ENCODE measurements at places on chromosomes 12 and 14. TPM values are rescaled to one million over a fixed set of nuclear protein-coding genes. Genes with fewer than 3 reads are reported as not detected.
A peak's percentile ranks its signal among the peaks of the same experiment; 100 is the strongest.

- no peak for DNase-seq
Measured at GRCh38 chr12:98121963-98122362, 393.4 kb upstream of the TMPO start.

GRCh38 chr14:21557084-21557901 lies 22.6 kb downstream of the OR10G3 start:
- DNase-seq: peak; percentile 94

- no peak for DNase-seq
Measured at GRCh38 chr12:53147653-53148052, 32.9 kb upstream of the ZNF740 start.

DNA sequence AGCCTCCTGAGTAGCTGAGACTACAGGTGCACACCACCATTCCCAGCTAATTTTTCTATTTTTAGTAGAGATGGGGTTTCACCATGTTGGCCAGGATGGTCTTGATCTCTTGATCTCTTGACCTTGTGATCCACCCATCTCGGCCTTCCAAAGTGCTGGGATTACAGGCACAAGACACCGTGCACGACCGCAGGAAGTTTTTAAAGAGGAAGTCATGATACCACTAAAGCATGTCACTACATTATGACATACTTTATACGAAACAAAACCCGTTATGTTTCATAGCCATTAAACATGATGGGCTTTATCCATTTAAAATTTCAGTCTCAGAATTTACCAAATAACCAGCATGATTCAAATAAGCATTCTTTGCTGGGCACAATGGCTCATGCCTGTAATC lies 83.8 kb upstream of the DUSP6 start:
- no peak for DNase-seq

DNA sequence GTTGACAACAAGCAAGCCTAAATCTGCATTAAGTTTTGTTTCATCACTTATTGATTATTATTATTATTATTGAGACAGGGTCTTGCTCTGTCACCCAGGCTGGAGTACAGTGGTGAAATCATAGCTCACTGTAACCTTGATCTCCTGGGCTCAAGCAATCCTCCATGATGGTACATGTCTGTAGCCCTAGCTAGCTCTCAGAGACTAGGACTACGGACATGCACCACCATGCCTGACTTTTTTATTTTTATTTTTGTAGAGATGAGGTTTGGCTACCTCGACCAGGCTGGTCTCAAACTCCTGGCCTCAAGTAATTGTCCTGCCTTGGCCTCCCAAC lies 35.7 kb upstream of the STK38L start:
- DNase-seq: no peak

GRCh38 chr12:123267991-123268843 lies 3.4 kb downstream of the CDK2AP1 start:
- DNase-seq: peak; percentile 20

DNA sequence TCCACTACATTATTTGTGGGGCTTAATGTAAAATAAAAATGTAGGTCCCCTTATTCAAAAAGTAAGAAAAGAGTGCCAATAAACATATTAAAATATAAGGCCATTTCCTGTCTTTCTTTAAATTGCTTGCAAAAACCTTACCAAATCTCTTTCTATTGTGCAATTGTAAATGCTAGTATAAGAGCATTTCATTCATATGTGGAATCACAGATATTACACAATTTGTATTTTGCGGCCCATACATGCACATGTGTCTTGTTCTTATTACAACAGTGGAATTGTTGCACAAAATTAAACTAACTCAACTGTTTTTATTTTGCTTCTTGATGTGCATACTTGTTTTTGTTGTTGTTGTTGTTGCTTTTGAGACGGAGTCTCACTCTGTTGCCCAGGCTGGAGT lies 20.1 kb upstream of the CRADD start:
- DNase-seq: no peak

DNA sequence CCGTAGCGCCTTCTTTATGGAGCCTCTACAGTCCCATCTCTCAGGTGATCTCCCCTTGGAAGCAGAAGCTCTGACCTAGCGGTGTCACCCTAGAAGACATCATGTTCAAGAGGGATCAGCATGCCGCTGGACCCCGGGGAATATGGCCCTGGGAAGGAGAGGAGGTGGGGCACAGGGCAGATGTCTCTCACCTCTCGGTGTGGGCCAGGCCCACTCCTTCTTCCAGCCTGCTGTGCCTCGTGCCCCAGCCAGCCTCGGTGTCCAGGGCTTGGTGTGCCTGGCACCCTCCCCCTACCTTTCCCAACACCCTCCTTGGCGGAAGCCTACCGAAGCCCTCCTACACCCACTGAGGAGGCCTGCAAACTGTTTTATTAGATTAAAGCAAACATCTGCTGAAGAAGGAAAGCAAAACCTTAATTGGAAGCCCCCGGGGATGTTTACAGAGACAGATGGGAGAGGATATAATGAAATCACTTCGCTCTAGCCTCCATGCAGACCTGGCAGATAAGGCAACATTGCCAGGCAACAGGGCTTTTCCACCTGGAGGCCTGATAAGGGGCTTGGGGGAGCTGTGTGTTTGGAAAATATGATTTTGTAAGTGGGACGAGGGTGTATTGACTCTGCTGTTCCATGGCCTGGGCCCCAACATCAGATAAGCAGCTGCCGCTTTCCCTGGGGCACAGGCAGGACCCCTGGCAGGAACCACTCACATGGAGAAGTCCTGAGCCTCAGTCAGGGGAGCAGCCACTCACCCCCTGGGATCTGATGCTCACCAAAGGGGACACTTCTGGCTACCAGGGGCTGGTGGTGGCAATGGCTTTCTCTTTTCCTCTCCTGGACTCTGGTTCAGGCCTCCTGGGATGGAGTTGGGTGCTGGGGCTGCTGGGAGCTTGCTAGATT lies 5.7 kb upstream of the CHGA start:
- no peak for DNase-seq

GRCh38 chr14:76348898-76349297 lies 27.0 kb upstream of the ESRRB start:
- DNase-seq: no peak

GRCh38 chr12:104583301-104583700 lies 126.6 kb downstream of the CHST11 start:
- DNase-seq: no peak

DNA sequence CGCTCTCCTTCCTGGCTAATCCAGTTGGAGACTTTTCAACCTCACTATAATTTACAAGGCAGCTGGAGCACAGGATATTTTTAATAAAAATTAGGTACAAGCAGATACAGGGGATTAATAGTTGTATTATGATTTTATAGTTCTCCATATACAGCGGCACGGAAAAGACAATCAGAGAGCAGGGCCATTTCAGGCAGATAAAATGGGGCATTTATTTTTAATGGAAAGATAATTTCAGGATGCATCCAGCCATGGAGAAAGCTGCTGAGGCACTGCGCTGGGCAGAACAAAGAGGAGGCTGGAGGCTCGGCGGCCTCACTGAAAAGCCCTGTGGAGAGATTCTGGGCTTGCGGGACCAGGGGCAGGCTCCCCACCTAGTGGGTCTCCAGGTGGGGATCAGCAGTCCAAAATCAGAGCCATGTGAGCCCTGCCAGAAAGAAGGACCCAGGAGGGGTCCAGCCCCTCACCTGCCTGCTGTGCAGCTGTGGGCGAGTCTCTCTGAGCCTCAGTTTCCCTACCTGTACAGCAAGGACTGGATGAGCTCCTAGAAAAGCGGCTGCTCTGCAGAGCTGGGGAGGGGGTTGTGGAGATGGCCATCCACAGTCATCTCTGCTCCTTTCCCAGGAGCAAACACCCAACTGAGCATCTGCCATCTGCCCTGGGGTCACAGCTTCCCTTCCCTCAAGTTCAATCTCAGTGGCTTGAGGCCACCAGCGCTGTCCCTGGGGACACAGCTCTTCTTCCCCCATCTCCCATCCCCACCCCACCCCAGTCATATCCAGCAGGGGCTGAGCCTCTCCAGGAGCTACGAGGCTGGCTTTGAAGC lies 23.9 kb upstream of the C14orf180 start:
- no peak for DNase-seq

DNA sequence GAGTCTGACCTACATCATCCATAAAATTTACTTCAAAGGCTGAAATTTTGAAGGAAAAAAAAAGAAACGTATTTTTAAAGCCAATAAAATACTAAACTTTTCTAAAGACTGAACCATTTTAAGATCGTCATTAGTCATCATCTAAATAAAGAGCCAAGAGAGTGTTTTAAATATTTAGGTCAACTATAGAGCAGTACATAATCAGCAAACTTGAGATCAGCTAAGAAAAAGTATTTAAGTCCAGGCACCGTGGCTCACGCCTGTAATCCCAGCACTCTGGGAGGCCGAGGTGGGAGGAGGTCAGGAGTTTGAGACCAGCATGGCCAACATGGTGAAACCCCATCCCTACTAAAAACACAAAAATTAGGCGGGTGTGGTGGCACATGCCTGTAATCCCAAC lies 35.5 kb downstream of the HECTD1 start:
- no peak for DNase-seq

DNA sequence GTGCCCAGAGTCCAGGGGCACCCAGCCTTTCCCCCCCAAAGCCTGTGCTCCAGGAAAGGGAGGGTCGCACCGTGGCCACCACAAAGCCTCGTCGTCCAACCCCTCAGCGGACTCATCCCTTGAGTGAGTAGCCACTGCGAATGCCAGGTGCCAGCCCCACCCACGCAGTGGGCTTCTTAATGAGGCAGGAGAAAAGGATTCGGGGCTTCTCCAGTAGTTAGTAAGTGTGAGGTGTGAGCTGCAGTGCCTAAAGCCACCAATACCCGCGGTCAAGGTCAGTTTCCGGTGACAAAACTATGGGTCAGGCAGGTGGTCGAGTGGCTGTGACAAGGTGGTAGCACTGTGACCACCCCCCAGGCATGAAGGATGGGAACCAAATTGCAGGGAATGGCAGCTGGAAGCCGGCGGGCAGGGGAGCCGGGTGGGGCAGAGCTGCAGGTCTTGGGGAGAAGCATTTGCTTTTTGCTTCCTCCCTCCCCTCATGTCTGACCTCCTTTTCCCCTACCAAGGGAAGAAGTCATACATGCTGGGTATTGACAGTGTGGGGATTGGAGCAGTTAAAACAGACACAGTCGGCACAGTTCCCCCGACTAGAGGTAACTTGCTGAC lies 8.0 kb downstream of the RAN start:
- DNase-seq: no peak

- DNase-seq: no peak
Measured at GRCh38 chr12:7642287-7642686, 23.4 kb downstream of the APOBEC1 start.

DNA sequence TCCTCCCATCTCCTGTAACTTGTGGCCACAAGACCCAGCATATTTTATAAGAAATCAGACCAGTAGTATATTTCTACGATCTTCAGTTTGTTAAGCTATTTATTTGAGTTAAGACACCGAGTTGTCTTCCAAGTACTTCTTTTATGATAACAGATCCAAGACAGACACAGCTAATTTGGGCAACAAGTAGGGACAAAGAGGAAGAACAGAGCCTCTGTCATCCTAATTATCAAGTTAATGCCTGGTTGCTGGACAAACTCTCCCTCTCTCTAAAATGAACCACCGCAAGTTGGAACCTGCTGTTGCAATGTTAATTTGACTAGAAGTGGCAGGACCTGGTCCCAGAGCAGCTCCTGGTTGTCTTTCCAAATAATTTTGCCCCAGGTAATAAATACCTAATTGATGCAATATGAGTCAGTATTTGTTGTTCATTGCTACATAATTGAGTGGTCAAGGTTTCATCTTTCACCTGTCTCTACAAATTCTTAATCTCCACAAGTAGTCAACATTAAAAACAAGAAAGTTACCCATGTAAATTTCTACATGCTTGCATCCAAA lies 323.7 kb downstream of the PAWR start:
- DNase-seq: no peak

DNA sequence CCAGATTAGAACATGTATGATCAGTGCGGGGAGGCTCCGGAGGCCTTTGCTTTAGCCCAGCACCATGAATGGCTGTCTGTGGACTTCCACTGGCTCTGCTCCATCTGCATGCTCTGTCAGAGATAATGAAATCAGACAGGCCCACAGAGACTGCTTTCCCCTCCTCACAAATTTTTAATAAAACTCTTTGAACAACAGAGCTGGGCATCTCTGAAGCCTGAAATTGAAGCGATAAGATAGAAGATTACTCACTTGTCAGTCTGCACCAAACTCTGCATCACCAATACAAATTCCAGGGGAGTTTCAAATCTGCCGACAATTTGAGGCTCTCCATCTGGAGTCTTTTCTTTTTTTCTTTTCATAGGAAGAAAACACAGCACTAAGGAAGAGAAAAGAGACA lies 110.0 kb downstream of the DYRK2 start:
- no peak for DNase-seq

GRCh38 chr14:50978529-50978871 lies 34.2 kb upstream of the PYGL start:
- DNase-seq: no peak

DNA sequence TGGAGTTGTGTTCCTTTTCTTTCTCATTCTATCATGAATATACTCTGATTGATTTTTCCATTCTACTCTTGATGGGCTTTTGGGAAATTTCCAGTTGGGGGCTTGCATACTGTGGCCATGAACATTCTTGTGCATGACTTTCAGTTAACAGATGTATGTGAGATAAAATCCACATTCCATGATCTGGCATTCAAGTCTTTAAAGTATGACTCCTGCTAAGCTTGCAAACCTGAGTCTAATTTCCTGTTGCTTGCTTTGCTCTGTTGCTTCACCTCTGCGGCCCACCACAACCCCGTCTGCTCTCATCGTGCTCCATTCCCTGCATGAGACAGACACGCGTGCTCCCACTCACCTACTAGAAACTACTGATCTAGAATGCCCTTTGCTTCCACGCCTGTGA lies 24.3 kb upstream of the NPAS3 start:
- DNase-seq: no peak

GRCh38 chr12:113452458-113452857 lies 19.2 kb downstream of the LHX5 start:
- DNase-seq: no peak

DNA sequence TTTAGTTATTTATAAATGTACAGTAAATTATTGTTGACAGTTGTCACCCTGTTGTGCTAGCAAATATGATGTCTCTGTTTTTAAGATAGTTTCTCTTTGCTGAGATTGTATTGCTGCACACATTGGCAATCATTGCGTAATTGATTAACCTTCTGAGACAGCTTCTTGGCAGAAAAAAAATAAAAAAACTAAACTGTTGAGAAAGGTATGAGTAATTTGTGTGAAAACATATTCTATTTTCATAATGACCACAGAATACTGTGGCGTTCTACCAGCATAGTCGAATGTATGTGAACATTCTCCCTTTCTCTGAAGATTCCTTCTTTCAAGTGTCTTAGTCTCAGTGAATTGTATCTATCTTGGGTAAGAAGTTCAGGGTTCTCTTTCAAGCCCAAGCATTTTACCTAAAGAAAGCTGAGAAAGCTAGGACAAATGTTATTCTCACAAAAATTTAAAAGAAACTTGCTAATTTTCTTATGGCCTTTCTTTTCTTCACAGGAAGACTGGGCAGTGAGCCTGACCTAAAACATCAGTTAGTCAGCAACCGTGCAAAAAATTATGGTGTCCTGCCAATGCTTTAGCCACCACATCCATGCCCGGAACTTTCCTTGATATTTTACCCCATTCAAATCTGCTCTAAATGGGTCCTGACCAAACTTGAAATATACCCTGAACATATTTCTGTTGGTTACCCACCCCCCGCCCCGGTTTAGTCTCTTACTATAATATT lies 69.0 kb upstream of the REP15 start:
- no peak for DNase-seq

Gene ADAM21
- 1.1 TPM for polyA plus RNA-seq

Gene KLHL33
- 0.19 TPM for polyA plus RNA-seq

Gene PLXNC1
- 7.1 TPM for polyA plus RNA-seq

Gene OR6C74
- not detected for polyA plus RNA-seq

Gene TEX22
- polyA plus RNA-seq: 1.2 TPM

Gene IL23A
- polyA plus RNA-seq: 3.1 TPM

Gene KRT83
- not detected for polyA plus RNA-seq

Gene ZFHX2
- polyA plus RNA-seq: 1.5 TPM

Gene KRT4
- polyA plus RNA-seq: 7.2 TPM

Gene GPD1
- 30.6 TPM for polyA plus RNA-seq

Gene DERA
- polyA plus RNA-seq: 50.6 TPM

Gene KRT6C
- polyA plus RNA-seq: 0.18 TPM

Gene SERPINA10
- polyA plus RNA-seq: 4.5 TPM
